Stimulated activated CD4-positive, alpha-beta T cell treated with anti-CD3 and anti-CD28 coated beads, Interleukin-4, amount 100 ng/mL, for 24 hours (primary cell): ENCODE measurements at places on chromosomes 7 and 10.

- DNase-seq = no peak
Measured at GRCh38 chr7:121384265-121384664, 11.8 kb downstream of the FAM3C start.

- no peak for DNase-seq
Measured at GRCh38 chr7:155312633-155313032, 15.0 kb downstream of the INSIG1 start.

- DNase-seq = no peak
Measured at GRCh38 chr10:116705498-116705897, 36.9 kb downstream of the HSPA12A start.

DNA sequence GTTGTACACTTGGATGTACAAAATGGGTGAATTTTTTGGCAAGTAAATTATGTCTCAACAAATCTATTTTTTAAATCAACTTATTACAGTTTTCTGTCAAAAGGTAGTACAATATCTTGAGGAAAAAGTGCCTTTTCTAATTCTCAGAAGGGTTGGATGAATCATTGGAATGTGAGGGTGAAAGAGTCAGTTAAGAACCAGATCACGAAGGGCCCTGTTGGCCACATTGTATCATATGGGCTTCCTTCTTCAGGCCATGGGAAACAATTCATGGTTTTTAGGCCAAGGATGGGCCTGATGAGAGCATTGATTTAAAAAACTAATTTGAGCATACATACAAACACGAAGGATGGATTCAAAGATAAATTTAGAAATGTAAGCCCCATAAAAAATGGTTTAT, 503.7 kb downstream of the TNS3 start:
- no peak for DNase-seq

DNA sequence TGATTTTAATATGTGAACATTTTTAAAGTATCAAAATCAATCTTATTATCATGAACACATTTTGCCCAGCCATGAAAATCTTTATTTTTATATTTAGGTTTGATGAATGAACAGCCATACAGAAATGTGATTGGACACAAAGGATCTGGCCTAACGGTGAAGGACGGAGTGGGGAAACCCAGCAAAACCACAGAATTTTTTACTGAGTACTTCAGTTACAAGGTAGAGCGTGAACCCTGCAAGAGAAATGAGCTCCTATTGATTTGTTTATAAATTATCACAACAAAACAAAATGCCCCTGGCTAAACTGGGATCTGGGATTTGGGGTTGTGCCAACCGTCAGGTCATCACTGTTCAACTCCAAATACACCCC, 118.8 kb downstream of the JAZF1 start:
- DNase-seq = no peak

DNA sequence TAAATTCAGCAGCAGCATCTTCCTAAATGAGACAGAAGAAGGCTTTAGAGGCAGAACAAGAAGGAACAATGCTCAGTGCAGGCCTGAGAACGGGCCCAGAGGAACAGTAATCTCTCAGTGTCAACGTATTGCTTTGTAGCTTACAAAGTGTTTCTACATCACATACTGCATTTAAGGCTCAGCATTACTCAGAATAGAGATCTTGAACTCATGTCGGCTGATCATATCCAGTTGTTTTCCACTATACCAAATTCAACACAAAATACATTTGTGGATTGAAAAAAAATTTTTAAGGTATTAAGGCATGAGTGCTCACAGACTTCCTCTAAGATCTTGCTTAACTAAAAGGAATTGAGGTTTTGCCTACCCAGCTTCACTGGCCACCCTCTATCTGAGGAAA, 325.1 kb downstream of the HPSE2 start:
- DNase-seq = no peak

GRCh38 chr7:47185839-47186238, 396.1 kb downstream of the TNS3 start:
- DNase-seq = no peak

DNA sequence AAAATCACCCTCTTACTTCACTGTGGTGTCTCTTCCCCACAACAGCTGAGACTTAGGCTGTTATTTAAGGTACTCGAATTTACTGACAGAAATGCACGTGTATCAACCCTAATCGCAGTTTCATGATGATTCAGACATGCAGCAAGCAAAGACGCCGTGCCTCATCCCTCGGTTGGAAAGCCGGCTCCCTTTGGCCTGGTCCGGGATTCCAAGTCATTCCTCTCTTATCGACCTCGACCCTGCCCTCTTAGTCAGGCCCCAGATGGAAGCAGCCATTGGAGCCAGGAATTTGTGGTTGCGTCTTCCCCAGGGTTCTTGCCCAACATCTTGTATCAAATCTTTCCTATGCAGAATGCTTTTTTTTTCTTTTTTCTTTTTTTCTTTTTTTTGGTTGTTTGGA, 229.5 kb downstream of the GATA3 start:
- DNase-seq = no peak

GRCh38 chr7:20193242-20193777, 23.9 kb downstream of the MACC1 start:
- no peak for DNase-seq

DNA sequence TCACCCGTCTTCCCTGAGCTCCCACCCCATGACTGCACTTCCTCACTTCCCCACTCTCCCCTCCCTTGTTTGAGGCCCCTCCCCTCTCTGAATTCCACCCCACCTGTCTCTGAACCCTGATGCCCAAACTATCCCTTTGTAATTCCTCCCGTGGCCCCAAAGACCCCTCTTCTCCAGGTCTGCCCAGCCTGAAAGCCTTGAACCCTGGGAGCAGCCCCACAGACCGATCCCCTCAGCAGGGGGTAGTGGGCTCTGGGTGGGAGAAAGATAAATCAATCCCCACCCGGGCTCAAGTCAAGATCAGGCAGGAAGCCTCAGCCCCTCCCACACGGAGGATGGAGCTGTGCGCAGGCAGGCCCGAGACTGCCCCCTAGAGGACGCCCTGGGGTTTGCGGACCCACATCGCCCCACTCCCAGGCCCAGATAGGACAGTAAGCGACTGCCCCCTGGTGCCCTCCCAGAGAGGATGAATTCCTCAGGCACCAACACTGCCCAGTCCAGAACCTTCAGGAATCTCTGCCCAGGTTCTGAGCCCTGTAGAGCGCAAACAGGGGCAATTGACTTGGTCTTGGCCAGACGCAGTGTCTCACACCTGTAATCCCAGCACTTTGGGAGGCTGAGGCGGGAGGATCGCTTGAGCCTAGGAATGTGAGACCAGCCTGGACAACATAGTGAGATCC, 11.7 kb downstream of the HSPB1 start:
- DNase-seq = peak; percentile 97

- no peak for DNase-seq
Measured at GRCh38 chr10:95478935-95479334, 82.2 kb downstream of the SORBS1 start.

DNA sequence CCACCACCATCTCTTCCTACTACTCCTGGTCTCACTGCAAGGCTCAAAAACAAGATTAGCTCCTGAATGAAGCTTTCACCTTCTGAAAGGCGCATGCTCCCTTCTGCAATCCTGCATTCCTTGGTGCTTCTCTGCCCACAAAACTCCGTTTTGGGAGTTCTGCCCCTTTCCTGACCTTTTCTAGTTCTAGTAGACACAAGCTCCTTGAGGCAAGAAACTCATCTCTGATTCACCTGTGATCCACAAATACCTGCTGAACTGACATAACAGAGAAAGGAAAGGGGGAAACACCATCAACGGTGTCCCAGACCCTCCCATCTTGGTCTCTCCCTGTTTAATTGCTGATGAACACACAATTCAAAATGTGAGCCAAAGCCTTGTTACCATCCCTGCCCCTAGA, 64.0 kb upstream of the EGR2 start:
- DNase-seq = no peak

DNA sequence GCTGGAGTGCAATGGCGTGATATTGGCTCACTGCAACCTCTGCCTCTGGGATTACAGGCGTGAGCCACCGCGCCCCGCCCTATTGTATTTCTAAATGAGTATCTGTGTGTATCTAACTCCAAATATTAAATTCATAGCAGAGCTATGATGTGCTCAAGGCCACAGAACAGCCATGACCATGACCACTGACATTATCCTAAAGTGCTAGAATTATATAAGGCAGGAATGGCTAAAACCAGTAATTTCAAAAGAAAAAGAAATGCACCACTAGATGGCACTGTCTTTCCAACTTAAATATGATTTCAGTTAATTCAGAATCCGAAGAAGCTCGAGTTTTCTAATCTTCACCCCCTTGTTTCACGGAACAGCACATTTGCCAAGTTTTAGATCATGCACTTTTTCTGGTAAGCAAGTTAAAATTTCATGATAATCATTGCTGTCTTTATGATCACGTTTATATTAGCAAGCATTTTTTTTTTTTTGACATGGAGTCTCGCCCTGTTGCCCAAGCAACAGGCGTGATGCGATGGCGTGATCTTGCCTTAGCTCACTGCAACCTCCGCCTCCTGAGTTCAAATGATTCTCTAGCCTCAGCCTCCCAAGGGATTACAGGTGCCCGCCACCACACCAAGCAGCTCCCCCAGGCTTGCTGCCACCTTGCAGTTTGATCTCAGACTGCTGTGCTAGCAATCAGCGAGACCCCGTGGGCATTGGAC, 65.3 kb downstream of the OR13A1 start:
- DNase-seq = no peak

- no peak for DNase-seq
Measured at GRCh38 chr7:132881317-132881716, 200.6 kb downstream of the CHCHD3 start.

DNA sequence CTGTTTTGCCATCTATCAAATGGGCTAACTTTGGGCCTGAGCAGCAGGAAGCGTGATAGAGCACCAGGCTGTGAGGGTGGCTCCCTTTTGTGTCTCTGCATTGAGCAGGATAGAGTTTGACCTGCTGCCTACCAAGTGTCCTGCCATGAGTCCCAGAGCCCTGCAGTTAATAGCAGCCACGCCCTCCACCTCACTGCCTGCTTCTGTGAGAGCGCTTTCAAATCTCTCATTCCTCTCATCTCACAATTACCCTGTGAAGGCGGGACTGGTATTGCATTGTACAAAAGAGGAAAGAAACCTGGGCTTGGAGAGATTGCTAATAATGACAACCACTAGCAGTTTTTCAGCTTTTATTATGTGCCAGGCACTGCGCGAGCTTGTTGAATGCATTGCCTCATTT, 39.9 kb downstream of the UNC5B start:
- no peak for DNase-seq

DNA sequence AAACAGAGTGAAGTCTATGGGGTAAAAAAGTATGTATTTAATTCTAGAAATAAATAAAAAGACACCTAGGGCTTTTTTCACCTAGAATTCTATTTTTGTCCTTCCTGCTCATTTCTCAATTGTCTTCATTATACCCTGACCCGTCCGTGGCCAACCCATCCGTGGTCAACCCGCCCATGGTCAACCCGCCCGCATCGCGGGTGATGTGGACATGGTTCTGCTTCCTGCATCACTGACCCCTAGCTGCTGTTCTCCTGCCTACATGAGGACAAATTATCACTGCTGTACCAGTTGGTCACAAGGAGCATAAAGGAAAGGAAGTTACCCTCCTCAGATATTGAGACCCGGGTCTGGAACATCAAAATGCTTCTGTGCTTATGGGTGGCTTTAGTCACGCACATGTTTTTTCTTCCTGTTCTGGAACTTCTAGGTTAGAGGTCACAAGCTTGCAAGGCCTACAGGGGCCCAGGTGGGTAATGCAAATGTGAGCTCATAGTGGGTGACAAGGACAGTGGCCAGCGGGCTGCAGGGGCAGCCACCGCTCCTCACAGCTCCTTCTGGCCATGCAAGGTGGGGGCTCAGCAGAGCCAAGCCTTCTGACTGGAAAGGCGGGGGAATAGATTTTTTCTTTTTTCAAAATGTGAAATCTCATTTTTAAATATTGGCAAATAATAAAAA, 15.5 kb downstream of the CAMK2G start:
- DNase-seq = no peak

- no peak for DNase-seq
Measured at GRCh38 chr7:80312139-80312661, 177.6 kb downstream of the GNAI1 start.
